T-helper 17 cell (primary cell): ENCODE measurements at places on chromosomes 3 and 15. TPM values are rescaled to one million over a fixed set of nuclear protein-coding genes. Genes with fewer than 3 reads are reported as not detected.

COLQ gene
- total RNA-seq: 10.8 TPM

GOLGA8N gene
- total RNA-seq: 3.9 TPM

CFAP161 gene
- total RNA-seq: 4.1 TPM

GNAI2 gene
- total RNA-seq: 288 TPM

EAF2 gene
- 5.5 TPM for total RNA-seq

TRH gene
- total RNA-seq: not detected

AMIGO3 gene
- total RNA-seq: not detected

KBTBD13 gene
- not detected for total RNA-seq

ANKRD34C gene
- total RNA-seq: not detected

GPR15 gene
- 181 TPM for total RNA-seq

ANKRD63 gene
- 0.42 TPM for total RNA-seq

GRCh38 chr3:52069855-52070254 is 13.5 kb upstream of the DUSP7 start:
- no peak overlapping the region for H3K27ac ChIP-seq
- H3K4me3 ChIP-seq: no peak overlapping the region
- H3K36me3 ChIP-seq: no peaks in the 10 kb centered on the region
- no peaks in the 10 kb centered on the region for H3K27me3 ChIP-seq

DNA sequence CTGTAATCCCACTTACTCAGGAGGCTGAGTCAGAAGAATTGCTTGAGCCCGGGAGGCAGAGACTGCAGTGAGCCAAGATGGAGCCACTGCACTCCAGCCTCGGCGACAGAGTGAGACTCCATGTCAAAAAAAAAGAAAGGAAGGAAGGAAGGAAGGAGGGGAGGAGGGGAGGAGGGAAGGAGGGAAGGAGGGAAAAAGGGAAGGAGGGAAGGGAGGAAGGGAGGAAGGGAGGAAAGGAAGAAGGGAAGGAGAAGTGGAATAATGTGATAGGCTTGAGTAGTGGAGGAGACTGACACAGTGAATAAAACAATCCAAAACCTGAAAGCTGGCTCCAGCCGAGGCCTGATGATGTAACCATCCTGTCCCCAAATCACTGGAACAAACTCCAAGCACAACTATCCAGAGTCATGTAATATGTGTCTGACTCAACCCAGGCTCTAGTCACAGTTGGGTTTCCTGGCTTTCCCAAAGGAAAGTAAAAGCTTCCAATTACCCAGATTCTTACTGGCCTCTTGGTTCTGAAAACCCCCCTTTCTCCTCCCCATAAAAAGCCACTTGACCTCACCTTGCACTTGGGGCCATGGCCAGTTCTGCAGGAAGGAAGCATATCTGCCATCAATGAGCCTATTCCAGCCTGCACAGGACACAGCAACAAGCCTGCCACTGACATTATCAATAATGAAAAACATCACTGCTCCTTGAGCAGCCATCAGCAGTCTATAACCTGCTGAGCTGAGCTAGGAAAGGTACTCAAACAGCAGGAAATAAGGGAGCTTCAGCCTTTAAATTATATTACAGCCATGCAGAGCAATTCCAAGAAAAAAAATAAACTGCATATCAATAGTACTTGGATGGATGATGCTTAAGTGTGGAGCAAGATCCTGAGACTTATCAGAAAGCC is 48.3 kb downstream of the MB21D2 start:
- H3K36me3 ChIP-seq: no peaks in the 10 kb centered on the region
- no peaks in the 10 kb centered on the region for H3K27me3 ChIP-seq
- peaks cover 31% of the 10 kb centered on the region for H3K4me1 ChIP-seq
- H3K27ac ChIP-seq: peak overlapping the region; percentile 53
- H3K4me3 ChIP-seq: peak overlapping the region; percentile 34

- no peak overlapping the region for H3K4me3 ChIP-seq
- no peak for DNase-seq
- H3K27ac ChIP-seq: no peak overlapping the region
Observed at GRCh38 chr3:169315141-169315540, 348.4 kb downstream of the MECOM start.

- no peak for DNase-seq
- H3K27me3 ChIP-seq: no peaks in the 10 kb centered on the region
Observed at GRCh38 chr15:92840149-92840548, 60.0 kb upstream of the CHD2 start.

GRCh38 chr3:11919390-11919789 is 72.7 kb upstream of the TAMM41 start:
- no peaks in the 10 kb centered on the region for H3K27me3 ChIP-seq
- DNase-seq: no peak
- no peak overlapping the region for H3K4me3 ChIP-seq

GRCh38 chr15:47502041-47502440 is 215.3 kb upstream of the SEMA6D start:
- no peaks in the 10 kb centered on the region for H3K4me1 ChIP-seq
- H3K27me3 ChIP-seq: peaks cover 12% of the 10 kb centered on the region
- H3K4me3 ChIP-seq: no peak overlapping the region
- no peak overlapping the region for H3K27ac ChIP-seq

DNA sequence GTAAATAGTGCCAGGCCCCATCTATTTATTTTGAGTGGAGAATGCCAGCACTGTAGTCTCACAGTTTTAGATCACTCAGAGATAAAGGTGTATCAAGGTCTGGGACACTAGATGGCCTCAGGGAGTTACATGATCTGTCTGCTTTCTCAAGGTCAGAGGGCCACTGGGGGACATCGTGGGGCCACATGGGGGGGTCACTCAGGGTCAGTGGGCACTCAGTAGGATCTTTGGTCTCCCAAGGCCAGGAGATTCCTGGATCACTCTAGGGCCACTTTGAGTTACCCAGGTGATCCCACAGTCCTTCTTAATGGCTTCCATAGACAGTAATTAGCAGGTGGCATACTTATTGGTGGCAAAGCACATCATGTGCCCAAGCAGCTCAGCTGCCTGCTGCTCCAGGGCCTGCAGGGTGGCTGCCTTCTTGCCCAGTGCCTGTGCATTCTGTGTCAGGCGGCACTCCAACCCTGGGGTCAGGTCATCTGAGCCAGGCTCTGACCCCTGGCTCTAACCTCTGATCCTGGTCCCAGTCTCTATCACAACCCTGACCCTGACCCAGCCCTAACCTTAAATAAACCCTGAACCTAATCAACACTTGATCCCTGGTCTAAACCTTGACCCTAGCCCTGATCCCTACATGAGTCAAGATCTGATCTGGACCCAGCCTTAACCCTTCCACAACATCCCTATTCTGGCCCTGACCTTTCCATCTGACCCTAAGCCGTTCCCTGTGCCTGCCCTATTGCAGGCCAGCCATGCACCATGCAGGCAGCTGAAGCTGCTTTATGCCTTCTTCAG is 1.8 kb upstream of the LAMB2 start:
- H3K27me3 ChIP-seq: peaks cover 47% of the 10 kb centered on the region
- H3K4me1 ChIP-seq: peaks cover 3% of the 10 kb centered on the region
- no peak for DNase-seq
- H3K36me3 ChIP-seq: peaks cover 2% of the 10 kb centered on the region

DNA sequence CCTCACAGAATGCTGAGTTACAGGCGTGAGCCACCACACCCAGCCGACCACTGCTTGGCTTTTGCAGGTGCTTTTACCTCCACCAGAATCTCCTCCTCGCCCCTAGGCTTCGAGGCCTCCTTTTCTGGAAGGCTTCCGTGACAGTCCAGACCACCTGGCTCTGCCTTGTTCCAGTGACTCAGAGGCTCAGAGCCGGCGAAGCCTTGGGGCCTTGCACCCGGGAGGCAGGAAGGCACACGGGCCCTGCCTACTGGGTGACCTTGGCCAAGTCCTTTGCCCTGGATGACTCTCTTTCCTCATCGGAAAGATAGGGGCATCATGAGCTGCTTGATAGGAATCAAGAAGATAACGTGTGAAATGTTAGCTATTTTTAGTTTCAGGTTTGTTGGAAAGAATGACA is 31.3 kb upstream of the FURIN start:
- H3K4me1 ChIP-seq: peaks cover 26% of the 10 kb centered on the region
- H3K36me3 ChIP-seq: no peaks in the 10 kb centered on the region
- H3K27ac ChIP-seq: peak overlapping the region; percentile 98
- no peaks in the 10 kb centered on the region for H3K27me3 ChIP-seq

- H3K36me3 ChIP-seq: peaks cover 3% of the 10 kb centered on the region
- no peaks in the 10 kb centered on the region for H3K27me3 ChIP-seq
- H3K4me1 ChIP-seq: peaks cover 14% of the 10 kb centered on the region
- peak overlapping the region; percentile 84 for H3K4me3 ChIP-seq
Observed at GRCh38 chr15:30992249-30992864, 929 bp upstream of the MTMR10 start.

DNA sequence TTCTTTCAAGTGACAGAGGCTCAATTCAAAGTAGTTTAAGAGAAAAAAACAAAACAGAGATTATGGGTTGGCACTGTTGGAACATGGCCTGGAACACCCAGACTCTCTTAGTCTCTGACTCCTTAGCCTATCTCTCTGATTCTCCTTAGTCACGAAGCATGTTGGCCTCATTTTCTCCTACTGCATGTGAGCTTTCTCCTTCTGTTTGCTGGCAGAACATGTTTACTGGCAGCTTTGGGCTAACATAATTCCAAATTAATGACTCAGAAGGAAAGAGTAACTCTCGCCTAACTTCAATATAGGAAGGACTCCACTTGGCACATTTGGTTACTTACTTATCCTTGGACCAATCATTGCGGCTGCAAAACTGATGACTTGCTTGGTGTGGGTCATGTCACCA is 21.7 kb upstream of the CCDC39 start:
- no peak overlapping the region for H3K27ac ChIP-seq
- H3K4me1 ChIP-seq: no peaks in the 10 kb centered on the region
- no peaks in the 10 kb centered on the region for H3K36me3 ChIP-seq
- no peak for DNase-seq

- H3K4me3 ChIP-seq: no peak overlapping the region
- no peak for DNase-seq
- no peaks in the 10 kb centered on the region for H3K36me3 ChIP-seq
- H3K27me3 ChIP-seq: no peaks in the 10 kb centered on the region
Observed at GRCh38 chr3:26256224-26256623, 366.3 kb upstream of the LRRC3B start.

DNA sequence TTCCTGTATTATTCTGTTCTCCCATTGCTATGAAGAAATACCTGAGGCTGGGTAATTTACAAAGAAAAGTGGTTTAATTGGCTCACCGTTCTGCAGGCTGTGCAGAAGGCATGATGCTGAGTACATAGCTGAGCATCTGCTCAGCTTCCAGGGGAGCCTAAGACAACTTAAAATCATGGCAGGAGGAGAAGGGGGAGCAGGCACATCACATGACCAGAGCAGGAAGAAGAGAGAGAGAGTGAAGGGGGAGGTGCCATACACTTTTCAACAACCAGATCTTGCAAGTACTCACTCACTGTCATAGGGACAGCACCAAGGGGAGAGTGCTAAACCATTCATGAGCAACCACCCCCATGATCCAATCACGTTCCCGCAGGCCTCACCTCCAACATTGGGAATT is 184.4 kb downstream of the GOLGA8K start:
- H3K27ac ChIP-seq: no peak overlapping the region
- no peak overlapping the region for H3K4me3 ChIP-seq
- no peaks in the 10 kb centered on the region for H3K4me1 ChIP-seq

- peak within 1 kb of the TSS; percentile 16 for H3K4me3 ChIP-seq
- no peak for DNase-seq
- H3K27me3 ChIP-seq: peaks cover 24% of the 10 kb centered on the region
- peaks cover 2% of the 10 kb centered on the region for H3K4me1 ChIP-seq
Observed at GRCh38 chr3:63278171-63279004, at the start of gene SYNPR. TSS of gene SYNPR (plus strand) at chr3:63278308.

DNA sequence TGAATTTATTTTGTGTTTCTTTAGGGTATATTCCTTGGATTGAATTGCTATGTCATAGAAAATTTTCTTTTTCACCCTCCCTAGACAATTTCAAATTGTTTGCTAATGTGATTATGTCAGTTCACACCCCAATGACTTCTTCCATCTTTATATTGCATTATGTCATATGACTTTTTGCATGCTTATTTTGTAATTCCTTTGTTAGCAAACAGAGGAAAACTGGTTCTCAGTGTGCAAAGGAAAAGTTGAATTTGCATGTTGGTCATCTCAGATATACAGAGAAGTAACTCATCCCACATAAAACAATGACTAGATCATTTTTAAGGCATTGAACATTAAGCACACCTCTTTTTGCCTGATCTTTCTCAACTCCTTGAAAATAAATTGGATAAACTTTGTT is 3.3 kb upstream of the RNF13 start:
- no peak overlapping the region for H3K4me3 ChIP-seq
- no peak overlapping the region for H3K27ac ChIP-seq
- no peak for DNase-seq
- peaks cover 25% of the 10 kb centered on the region for H3K4me1 ChIP-seq
- H3K36me3 ChIP-seq: peaks cover 3% of the 10 kb centered on the region

GRCh38 chr3:125679258-125679657 is 84.0 kb upstream of the OSBPL11 start:
- DNase-seq: no peak
- H3K36me3 ChIP-seq: peaks cover 3% of the 10 kb centered on the region
- H3K4me1 ChIP-seq: no peaks in the 10 kb centered on the region
- H3K27ac ChIP-seq: no peak overlapping the region
- H3K4me3 ChIP-seq: no peak overlapping the region

GRCh38 chr3:106710596-106710995 is 666.6 kb upstream of the CCDC54 start:
- H3K4me1 ChIP-seq: no peaks in the 10 kb centered on the region
- no peak for DNase-seq
- no peak overlapping the region for H3K27ac ChIP-seq
- H3K36me3 ChIP-seq: no peaks in the 10 kb centered on the region
- no peaks in the 10 kb centered on the region for H3K27me3 ChIP-seq

- no peaks in the 10 kb centered on the region for H3K36me3 ChIP-seq
- H3K27ac ChIP-seq: no peak overlapping the region
- H3K4me3 ChIP-seq: no peak overlapping the region
Observed at GRCh38 chr3:42497009-42497731, 5.3 kb upstream of the VIPR1 start.

GRCh38 chr3:172076212-172076611 is 36.8 kb downstream of the FNDC3B start:
- no peak overlapping the region for H3K27ac ChIP-seq
- peaks cover 17% of the 10 kb centered on the region for H3K4me1 ChIP-seq
- DNase-seq: no peak
- no peak overlapping the region for H3K4me3 ChIP-seq
- H3K36me3 ChIP-seq: no peaks in the 10 kb centered on the region
- no peaks in the 10 kb centered on the region for H3K27me3 ChIP-seq

DNA sequence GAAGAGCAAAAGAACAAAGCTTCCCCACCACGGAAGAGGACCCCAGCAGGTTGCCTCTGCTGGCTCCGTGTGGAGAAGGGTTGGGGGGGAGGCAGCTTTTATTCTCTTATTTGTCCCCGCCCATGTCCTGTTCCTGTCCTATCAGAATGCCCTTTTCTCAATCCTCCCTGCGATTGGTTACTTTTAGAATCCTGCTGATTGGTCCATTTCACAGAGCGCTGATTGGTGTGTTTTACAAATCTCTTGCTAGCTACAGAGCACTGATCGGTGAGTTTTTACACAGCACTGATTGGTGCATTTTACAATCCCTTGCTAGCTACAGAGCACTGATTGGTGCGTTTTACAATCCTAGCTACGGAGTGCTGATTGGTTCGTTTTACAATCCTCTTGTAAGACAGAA is 100.6 kb upstream of the KLF13 start:
- H3K36me3 ChIP-seq: no peaks in the 10 kb centered on the region
- peaks cover 25% of the 10 kb centered on the region for H3K4me1 ChIP-seq
- H3K4me3 ChIP-seq: no peak overlapping the region
- no peak overlapping the region for H3K27ac ChIP-seq

GRCh38 chr15:73150831-73151230 is 98.6 kb downstream of the NEO1 start:
- H3K4me3 ChIP-seq: no peak overlapping the region
- peaks cover 7% of the 10 kb centered on the region for H3K36me3 ChIP-seq
- DNase-seq: no peak
- H3K4me1 ChIP-seq: no peaks in the 10 kb centered on the region

- H3K27me3 ChIP-seq: no peaks in the 10 kb centered on the region
- H3K27ac ChIP-seq: no peak overlapping the region
- no peak for DNase-seq
- no peaks in the 10 kb centered on the region for H3K4me1 ChIP-seq
- no peaks in the 10 kb centered on the region for H3K36me3 ChIP-seq
Observed at GRCh38 chr3:76083992-76084391, 298.6 kb upstream of the ZNF717 start.
